Activated T-cell treated with anti-CD3 and anti-CD28 coated beads, Interleukin-2, amount 50 U/mL, for 72 hours (primary cell): ENCODE measurements at places on chromosomes 12 and 14. TPM values are rescaled to one million over a fixed set of nuclear protein-coding genes. Genes with fewer than 3 reads are reported as not detected.

DNA sequence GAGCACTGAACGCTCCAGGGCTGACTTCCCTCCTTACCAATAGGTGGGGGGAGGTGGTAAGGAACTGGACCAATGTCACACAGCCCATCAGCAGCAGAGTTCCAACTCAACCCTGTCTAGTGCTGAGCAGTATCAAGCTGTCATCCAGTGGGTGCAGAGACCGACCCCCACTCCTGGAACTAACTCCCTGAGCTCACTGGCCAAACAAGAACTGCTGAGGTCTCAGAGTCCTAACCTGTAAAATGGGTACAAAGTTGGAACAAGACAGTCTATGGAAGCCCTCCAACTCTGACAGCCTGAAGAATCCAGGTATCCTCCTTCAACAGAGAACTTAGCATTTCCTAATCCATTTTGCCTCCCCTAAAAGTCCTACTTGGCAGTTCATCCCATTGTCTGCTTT is 91.1 kb upstream of the CLMN start:
- DNase-seq, result no peak

GRCh38 chr14:80316441-80316840 is 105.1 kb upstream of the DIO2 start:
- no peak for DNase-seq

- no peak for DNase-seq
Measured at GRCh38 chr12:117646520-117646919, 285.1 kb upstream of the NOS1 start.

GRCh38 chr12:12495536-12495935 is 67.1 kb downstream of the DUSP16 start:
- no peak for DNase-seq

DNA sequence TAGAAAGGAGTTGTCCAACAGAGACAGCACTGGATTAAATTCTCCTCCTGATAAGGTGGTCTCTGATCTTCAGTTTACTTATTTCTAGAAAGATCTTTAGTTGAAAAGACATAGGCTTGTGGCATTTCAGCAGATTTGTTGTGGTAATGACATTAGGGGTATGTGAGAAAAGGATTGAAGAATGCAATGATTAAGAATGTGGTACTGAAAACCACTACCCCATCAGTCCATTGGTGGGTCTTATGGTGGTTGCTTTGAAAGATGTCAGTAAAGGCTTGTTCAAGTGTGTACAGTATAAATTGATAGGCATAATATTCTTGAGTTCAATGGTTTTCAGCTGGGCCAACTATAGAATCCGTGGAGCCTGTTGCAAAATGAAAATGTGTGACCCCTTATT is 10.8 kb downstream of the PPFIBP1 start:
- DNase-seq, result no peak

DNA sequence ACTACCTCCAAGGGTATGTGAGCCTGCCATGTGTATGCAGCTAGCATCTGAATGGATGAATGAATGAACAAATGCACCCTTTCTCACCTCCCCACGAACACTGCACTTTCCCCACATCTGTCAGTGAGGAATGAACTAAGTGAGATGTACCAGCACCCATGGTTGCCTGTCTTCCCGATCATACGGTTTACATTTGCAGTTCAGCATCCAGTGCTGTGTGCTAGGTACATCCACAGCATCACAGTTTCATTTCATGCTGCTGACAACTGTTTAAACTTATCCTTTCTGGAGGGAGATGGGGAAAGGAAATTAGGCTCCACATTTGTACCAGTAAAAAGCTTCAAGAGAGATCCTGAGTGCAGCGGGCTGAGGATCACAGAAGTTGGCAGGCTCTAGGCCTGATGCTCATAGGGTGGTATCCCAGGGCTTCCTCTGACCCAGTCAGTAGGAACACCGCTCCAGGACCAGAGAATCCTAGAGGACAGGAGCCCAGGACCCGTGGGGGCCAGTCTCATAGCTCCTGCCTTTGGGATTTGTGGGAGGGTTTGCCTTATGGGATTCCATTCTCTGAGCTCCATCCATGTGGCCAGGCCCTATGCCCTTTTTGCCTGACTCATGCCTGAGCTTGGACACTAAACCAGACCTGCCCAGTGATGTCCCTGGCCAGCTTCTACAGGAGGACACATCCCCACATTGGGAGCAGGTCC is 294.5 kb downstream of the CACNA1C start:
- DNase-seq, result no peak

- peak; percentile 75 for DNase-seq
Measured at GRCh38 chr12:13044002-13044905, at the start of gene FAM234B. FAM234B (plus strand) TSS chr12:13044381; CDS start chr12:13044404, 23 bp downstream.

DNA sequence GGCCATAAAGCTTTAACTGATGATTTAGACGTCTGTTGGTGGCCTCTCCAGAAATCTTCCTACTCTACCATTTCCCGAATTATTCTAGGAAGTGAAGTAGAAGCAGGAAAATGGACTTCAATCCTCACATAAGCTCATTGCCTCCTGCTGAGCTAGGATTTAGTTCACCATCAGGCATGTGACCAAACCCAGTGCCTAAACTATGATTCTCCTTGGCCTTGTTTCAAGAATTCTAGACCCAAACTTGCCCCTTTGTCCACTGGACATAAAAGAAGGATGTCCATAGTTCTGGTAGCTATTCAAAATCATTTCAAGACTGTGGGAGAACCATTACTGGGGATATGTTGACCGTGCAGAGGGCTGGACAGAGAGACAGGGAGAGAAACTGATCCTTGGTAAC is 105.8 kb downstream of the C12orf50 start:
- no peak for DNase-seq

DNA sequence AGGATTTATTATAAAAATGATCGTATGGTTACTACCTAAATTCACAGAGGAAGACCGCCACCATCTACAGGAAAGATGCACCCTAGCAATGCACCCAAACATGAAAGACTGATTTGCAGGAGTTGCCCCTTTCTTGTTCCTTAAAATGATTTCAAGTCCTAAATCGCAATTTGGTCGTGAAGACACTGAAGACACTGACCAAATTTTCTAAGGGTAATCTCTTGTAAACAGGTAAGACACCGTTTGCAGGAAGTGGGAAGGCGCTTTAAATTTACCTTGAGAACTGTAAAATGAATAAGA is 1.0 kb downstream of the SOS2 start:
- no peak for DNase-seq

DNA sequence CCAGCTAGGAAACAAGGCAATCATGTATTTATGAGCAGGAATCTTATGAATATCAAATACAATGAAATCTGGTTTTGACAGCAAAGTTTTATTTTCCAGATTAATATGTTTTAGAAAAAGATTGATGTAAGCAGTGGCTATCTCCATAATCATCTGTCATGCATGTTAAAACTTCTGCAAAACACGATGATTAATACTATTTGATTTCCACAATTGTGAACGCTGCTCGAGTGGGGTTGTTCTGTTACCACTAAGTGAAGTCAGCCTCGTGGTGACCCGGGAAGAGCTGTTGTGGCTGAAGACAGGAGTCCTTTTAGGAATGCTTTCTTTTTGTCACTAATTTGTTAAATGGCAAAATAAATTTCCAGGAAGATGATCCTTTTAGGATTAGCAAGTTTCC is 9.4 kb downstream of the CFAP251 start:
- no peak for DNase-seq

DNA sequence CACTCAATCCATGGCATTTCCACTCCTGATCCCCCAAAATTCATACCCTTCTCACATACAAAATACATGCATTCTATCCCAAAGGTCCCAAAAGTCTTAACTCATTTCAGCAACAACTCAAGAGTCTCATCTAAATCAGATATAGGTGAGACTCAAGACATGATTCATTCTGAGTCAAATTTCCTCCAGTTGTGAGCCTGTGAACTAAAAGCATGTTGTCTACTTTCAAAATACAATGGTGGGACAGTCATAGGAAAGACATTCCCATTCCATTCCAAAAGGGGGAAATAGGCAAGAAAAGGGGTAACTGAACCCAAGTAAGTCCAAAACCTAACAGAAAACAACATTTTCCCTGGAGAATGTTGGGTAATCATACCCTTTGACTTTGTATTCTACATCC is 103.3 kb downstream of the C12orf75 start:
- DNase-seq, result no peak

DNA sequence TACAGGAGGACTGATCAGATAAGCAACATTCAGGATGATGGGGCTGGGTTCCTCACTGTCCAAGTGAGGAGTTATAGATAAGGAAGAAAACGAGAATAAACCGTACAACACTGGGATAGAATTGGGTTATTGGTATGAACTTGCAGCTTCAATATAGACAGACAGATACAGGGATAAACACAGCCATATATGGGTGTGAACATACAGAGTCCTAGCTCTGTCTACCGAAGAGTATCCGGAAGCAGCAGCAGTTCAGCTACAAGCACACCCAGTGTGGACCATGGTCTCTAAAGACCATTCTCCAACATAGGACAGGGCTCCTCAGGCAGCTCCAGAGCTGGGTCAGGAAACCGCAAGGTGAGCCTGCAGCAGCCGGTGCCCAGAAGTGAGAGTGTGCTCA is 40.8 kb downstream of the CDC42BPB start:
- no peak for DNase-seq

GRCh38 chr12:91718326-91718725 is 427.3 kb downstream of the BTG1 start:
- no peak for DNase-seq

Gene CAPZA3
- not detected for total RNA-seq

Gene IL23A
- 79.5 TPM for total RNA-seq

Gene RNASE3
- not detected for total RNA-seq

Gene TTC6
- total RNA-seq, result not detected

Gene A2M
- not detected for total RNA-seq
